ENCODE measurements at places on chromosomes 6 and 20. TPM values are rescaled to one million over a fixed set of nuclear protein-coding genes. Genes with fewer than 3 reads are reported as not detected.
A peak's percentile ranks its signal among the peaks of the same experiment; 100 is the strongest.

The TINAG gene
- not detected for polyA plus RNA-seq

The TGM2 gene
- not detected for polyA plus RNA-seq

The NFATC2 gene
- 22.9 TPM for polyA plus RNA-seq

The NCOA6 gene
- 3.4 TPM for polyA plus RNA-seq

The SIRPB1 gene
- not detected for polyA plus RNA-seq

The STMND1 gene
- polyA plus RNA-seq: not detected

The TMEM217 gene
- not detected for polyA plus RNA-seq

The DDRGK1 gene
- polyA plus RNA-seq: 39.2 TPM

The SLC26A8 gene
- polyA plus RNA-seq: not detected

The SPO11 gene
- not detected for polyA plus RNA-seq

The DCDC2 gene
- not detected for polyA plus RNA-seq

DNA sequence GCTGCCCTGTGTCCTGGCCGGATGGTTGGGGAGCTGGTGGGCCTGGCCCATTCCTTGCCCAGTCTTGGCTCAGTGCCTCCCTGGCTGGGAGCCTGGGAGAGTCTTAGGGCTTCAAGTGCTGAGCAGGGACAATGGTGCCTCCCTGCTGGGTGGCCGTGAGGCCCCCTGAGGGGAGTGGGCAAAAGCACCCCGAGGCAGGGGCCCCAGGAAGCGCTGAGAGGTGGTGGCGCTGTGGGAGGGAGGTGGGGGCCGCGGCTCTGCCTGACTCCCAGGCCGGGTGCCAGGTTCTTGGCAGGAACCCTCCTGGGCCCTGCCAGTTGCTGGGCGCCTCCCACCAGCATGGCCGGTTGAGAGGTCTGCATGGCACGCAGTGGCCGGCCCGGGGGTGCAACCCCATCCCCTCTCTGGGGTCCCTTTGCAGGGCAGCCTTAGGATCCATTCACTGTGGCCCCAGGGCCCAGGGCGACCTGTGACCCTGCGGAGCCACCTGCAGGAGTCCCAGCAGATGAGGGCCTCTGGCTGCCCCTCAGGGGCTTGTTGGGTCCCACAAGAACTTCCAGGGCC, 9.2 kb upstream of the RPS21 start:
- no peak for DNase-seq

DNA sequence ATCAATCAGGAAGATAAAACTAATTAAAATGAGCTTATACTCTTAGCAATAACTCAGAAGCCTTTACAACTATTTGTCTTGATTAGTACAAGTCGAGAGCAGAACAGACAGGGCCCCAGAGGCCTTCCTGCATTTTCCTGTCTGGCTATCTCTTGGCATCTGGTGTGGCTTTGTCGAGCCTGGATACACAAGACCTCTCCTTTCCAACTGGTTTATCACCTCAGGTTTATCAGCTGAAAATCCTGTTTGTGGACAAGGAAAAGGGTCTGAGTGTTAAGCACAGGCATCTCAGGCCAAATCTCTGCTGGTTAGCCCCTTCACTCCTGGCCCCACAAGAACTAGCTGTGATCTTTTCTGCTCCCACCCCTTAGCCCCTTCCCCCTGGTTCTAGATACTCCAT, 32.6 kb downstream of the BAK1 start:
- no peak for DNase-seq

- DNase-seq: no peak
Observed at GRCh38 chr6:54861905-54862616, 15.5 kb downstream of the FAM83B start.

DNA sequence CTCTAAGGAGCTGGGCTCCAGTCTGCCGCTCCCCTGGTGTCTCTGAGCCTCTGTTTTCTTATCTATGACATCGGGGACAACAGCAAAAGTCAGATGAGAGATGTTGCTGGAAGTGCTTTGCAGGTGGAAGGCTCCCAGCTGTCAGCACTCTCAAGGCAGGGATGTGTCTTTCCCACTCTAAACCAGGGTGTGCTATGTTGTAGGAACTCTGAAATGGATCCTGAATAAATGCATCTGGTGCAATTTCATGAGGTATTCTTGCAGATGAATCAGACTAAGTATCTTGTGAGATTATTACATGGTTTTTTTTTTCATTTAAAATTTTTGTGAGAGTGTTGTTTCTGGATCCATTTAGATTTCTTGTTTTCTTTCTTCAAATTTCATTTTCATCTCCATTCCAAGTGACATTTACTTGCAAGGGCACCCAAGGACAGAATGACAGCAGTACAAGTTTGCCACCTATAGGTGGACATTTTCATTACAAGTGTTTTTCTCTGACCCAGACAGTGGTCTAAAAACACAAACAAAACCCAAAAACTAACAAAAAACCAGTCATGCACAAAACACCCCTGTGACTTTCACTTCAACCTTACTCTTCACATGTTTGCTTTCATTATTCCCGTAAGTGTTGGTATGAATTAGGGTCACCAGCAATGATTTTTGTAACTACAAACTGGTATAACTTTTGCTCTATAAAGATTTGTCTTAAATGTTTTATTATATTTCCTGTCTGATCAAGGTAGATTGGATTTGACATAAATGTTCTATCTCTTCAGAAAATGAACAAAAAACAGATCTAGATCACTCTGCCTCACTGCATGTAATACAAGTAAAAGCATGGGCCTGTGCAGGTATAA, 14.7 kb upstream of the SIM1 start:
- DNase-seq: no peak

DNA sequence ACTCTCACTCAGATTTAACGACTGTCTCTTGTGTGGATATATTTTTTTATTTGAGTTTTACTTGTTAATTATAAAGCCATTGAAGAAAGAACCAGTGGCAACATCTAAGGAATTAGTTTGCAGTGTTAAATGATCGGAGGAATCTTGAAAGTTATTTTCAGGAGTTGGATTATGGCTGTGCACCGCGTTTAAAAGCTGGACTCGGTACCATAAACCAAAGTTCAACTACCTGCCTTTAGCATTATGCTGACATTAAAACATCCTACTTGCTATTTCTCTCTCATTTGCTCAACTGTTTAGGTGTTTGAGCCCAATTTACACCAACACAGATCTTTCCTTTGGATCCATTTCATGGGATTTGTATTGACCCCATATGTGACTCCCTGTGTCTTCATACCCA, 289.4 kb upstream of the SASH1 start:
- DNase-seq: no peak

- DNase-seq: no peak
Observed at GRCh38 chr6:116876635-116877611, at the start of gene RFX6. RFX6 (plus strand) TSS chr6:116877242; CDS start chr6:116877276, 34 bp downstream.

GRCh38 chr6:17281100-17281496, at the start of gene RBM24:
RBM24 (plus strand) TSS chr6:17281361; CDS start chr6:17281582, 221 bp downstream.
- DNase-seq: no peak

GRCh38 chr6:161676586-161676985, 402.7 kb upstream of the AGPAT4 start:
- no peak for DNase-seq

DNA sequence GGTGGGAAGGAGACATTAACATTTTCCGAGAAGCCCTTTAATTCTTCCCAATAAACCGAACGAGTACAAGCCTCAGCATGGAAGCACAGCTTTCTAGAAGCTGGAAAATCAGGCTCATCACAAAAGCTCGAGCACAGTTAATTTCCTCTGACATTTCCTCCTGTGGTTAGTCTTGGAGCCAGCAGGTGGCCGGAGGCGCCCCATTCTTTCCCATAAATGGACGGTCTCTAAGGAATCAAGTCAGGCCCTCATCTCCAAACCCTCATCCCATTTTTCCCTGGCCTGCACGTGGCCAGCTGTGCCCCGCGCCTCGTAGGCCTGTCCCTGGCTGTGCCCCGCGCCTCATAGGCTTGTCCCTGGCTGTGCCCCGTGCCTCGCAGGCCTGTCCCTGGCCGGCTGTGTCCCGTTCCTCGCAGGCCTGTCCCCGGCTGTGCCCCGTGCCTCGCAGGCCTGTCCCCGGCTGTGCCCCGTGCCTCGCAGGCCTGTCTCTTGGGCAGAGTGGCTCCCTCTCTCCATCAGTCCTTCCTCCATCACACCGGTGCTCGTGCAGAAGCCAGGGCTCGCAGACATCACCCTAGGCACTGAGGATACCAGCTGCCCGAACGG, 19.7 kb upstream of the NTSR1 start:
- DNase-seq: no peak

GRCh38 chr6:760982-761955, 68.3 kb upstream of the EXOC2 start:
- DNase-seq: no peak

DNA sequence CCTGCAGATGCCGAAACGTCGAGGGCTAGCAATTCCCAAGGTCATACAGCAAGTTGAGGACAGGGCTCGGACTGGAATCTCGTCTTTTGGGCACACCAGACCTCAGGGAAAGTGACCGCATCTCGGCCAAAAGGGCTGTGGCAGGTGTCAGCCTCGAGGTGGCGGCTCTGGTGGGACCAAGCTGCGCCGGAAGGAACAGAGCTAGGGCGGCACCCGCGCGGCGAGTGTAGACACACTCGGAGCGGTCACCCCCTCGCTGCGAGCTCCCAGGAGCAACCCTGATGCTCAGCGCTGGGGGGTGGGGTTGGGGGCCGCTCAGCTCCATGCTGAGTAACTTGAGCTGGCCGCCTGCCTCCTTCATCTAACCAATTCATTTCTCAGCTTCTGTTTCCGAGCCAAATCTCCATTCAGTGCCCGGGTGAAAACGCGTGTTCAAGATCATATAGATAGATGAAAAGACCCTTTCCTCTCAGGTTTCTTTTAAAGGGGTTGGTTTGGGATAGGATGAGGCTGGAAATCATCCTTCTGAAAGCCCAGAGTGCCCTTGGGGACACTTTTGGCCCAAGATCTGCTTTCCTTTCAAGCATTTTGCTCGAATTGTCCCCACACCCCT, 2.2 kb upstream of the TUBB2B start:
- peak; percentile 30 for DNase-seq

GRCh38 chr20:14717134-14717999, 380.0 kb upstream of the FLRT3 start:
- no peak for DNase-seq

All from naive B cell (primary cell).